Ammon's horn (tissue), 1 donor: ENCODE measurements at places on chromosomes 12 and 14.

GRCh38 chr12:110046451-110047187, 1.7 kb downstream of the C12orf76 start:
- DNase-seq = no peak

- DNase-seq = no peak
Measured at GRCh38 chr14:36502558-36503508, 17.2 kb downstream of the NKX2-1 start.

DNA sequence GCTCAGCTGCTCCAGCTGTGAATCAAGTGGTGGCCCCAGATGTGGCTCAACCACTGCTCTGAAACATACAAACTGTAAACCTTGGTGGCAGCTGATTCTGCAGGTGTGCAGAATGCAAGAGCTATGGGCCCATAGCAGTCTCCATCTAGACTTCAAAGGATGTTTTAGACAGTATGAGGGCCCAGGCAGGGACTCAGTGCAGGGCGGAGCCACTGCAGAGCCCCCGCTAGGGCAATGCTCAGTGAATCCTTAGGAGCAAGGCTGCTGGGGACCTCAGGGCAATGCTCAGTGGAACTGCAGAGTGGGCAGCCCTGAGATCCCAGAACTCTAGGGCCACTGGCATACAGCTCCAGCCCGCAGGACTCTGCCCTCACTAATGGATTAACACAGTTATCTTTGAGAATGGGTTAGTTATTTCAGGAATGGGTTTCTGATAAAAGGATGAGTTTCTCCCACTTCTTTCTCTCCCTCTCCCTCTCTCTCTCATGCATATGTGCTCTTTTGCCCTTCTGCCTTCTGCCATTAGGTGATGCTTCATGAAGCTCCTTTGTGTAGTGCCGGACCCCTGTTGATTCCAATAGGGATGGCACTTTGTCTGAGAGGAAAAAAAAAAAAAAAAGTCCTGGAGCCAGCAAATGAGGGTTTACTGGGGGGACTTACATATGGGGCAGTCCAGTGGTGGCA, 48.4 kb upstream of the JDP2 start:
- no peak for DNase-seq

DNA sequence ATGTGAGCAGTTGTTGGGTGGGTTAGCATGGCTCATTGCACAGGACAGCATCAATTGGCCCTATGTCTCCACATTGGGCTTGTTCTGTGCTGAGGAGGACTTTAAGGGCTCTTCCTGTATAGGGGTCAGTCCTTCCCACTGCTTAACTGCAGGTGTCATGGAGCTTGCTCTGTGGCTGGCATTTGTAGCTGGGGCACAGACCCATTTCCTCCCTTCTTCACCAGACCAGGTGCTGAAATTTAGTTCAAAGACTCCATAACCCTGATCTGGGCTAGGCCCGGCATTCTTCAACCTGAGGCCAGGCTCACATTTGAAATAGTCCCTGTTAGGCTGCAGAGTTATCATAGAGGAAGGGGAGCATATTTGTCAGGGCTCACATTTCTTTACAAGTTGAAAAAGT, 12.8 kb downstream of the CHST11 start:
- no peak for DNase-seq

DNA sequence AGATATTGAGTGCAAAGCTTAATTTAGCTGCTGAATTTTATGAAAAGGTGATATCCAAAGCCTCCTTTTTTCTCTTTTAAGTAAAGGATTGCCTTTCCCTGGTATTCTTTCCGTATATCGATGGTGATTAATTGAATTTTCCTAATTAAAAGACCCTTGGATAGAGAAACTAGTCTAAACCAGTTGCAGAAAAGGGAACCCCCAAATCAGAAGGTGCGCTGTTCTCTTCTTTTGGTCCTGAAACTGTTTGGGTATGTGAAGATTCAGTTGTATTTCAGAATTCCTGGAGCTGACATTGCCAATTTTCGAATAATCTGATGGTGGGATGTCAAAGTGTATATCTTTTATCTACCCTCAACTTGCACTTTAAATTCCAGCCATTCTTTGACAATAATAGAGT, 1.9 kb downstream of the GPHN start:
- no peak for DNase-seq

DNA sequence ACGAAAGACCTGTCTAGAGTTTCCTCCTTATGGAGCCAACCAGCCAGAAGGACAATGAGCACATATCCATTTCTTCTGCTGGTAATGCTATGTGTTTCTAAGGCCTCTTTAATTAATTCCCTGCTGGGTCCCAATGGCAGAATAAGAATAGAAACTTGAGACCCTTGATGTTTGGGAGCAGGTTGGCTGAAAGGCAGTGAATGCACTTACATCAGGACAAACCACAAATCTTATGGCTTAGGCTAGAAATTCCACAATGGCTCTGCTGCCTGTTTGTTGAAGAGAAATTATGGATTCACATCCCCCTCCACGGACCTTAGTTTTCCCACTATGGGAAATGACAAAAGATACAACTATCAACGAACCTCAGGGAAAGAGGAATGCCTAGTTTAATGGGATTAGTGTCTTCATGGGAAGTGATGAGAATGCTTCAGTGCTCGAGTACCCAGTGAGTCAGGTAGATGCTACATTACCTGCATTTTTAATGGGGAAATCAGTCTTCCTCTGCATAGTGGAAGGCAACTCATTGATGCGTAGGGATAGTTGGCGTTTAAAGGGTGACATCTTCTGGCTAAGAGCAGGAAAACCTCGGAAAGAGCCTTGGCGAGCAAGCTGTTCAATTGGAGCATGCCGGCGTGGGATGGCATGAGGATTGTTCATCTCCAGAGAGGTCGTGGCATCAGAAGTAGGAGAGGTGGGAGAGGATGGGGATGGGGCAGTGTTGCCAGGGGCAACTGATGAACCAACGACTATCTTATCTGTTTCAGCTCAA, 46.5 kb downstream of the PAPLN start:
- DNase-seq = peak; percentile 81

GRCh38 chr14:92074555-92074954, 31.8 kb downstream of the ATXN3 start:
- no peak for DNase-seq

GRCh38 chr14:26463136-26463535, 134.7 kb downstream of the NOVA1 start:
- DNase-seq = no peak

GRCh38 chr14:39025250-39025809, 77.7 kb downstream of the SEC23A start:
- no peak for DNase-seq

DNA sequence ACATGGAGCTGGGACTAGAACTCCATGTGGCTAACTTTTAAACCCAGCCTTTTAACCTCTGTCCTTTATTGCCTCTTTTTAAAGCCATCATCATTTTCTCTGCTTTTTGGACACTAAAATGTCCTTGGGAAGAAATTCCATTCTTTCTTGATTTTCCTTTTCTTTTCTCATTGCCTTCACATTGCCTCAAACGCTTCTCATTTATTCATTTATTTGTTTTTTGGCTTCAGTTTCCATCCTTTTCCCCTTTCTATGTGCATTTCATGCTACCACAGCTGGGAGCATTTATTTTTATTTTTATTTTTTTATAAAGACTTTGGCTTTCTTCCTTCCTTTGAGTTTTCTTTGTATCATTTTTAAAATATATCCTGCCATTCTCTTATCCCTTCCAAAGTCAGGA, 212.2 kb downstream of the DACT1 start:
- no peak for DNase-seq

DNA sequence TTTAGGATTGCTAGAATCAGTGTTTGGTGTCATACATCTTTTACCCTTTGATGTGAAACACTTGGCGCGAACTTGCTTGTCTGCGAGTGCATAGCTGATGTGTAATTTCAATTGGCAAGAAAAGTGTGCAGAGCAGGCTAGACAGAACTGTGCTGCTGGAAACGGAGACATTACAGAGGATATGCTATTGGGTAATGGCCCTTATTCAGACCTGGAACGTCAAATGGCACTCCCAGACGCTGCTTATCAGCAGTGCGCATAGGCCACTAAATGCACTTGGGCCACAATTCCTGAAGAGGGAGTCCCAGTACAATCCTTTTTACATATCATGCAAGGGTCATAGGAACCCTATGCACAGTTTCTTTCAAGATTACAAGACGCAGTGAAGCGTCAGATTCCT, 15.7 kb upstream of the SLC10A1 start:
- DNase-seq = no peak
